ENCODE measurements at places on chromosomes 1 and 21. TPM values are rescaled to one million over a fixed set of nuclear protein-coding genes. Genes with fewer than 3 reads are reported as not detected.

Gene CRYAA
- not detected for total RNA-seq

DNA sequence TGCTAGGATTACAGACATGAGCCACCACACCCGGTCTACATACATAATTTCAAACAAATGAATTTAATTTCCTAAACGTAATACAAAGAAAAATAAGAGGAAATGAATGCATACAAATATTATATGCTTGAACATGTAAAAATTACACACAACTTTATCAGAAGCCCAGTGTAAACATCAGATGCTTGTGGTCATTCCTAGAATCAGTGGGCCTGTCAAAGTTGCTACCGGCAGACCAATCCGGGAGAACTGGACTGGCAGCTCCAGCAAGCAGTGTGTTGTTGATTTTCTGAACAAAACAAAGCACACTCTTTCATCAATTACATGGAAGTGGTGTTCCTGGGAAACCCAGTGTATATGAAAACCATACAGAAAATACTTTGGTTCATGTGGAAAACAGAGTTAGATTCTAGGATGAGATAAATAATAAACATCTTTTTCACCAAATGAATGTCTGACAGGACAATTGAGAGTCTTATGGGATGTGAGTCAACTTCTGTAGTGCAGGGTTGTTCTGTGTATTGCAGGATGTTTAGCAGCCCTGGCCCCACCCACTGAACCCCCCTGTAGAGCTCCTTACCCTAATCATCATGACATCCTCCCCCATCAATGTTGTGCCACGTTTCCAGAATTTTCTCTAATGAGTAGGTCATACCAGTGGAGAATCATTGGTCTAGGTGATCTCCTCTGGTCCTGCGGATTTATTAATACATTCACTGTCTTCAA lies 33.8 kb downstream of the MFSD2A start:
- no peak for DNase-seq

DNA sequence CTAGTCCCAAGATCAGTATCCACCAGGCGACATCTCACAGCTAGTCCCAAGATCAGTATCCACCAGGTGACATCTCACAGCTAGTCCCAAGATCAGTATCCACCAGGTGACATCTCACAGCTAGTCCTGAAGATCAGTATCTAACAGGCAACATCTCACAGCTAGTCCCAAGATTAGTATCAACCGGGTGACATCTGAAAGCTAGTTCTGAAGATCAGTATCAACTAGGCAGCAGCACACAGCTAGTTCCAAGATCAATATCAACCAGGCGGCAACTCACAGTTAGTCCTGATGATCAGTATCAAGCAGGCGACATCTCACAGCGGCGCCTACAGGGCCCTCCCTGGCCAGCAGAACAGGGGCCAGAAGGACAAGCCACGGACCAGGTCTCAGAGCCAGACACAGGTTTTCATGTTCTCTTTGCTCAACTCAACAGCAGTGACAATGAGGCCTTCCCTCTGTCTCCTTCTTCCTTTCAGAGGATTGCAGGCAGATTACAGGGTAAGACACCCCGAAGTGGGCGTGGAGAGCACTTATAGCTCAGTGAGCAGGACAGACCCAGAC lies 32.5 kb downstream of the NPHP4 start:
- no peak for DNase-seq

DNA sequence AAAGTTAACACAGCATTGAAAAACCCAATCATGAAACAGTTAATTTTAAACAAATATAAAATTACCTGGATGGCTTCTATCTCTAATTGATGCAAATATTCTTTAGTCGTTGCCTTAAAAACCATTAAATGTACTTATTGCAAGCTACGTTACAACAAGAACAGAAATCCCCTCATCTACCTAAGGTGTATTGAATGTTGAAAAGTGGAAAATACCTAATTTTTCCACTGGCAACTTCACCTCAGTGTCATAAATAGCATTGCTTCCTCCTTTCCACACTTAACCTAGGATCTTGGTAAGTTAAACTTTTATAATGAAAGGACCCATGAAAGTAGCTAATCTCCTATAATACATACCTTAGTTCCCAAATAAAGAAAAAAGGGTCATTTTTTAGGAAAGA lies 5.4 kb downstream of the GADD45A start:
- no peak for DNase-seq

Gene DYNLT4
- total RNA-seq = not detected

DNA sequence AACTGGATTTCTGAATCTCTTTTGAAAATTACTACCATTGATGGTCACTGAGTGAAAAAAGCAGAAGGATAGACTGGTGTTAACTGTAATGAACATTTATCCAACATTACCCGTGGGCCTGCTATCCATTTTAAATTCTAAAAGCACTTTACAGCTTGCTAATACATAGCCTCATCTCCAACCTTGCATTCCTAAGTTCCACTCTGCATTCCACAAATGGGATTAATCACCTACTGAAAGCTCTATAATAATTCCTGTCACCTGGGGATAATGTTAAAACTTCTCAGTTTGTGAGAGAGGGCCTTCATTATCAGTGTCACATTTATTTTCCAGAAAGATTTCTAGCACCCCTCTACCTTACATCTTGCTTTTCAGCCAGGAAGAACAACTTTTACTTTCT lies 38.2 kb downstream of the PTPRC start:
- DNase-seq = no peak

All from cardiac septum (tissue), 1 donor.